ENCODE measurements at places on chromosomes 5 and 9.

DNA sequence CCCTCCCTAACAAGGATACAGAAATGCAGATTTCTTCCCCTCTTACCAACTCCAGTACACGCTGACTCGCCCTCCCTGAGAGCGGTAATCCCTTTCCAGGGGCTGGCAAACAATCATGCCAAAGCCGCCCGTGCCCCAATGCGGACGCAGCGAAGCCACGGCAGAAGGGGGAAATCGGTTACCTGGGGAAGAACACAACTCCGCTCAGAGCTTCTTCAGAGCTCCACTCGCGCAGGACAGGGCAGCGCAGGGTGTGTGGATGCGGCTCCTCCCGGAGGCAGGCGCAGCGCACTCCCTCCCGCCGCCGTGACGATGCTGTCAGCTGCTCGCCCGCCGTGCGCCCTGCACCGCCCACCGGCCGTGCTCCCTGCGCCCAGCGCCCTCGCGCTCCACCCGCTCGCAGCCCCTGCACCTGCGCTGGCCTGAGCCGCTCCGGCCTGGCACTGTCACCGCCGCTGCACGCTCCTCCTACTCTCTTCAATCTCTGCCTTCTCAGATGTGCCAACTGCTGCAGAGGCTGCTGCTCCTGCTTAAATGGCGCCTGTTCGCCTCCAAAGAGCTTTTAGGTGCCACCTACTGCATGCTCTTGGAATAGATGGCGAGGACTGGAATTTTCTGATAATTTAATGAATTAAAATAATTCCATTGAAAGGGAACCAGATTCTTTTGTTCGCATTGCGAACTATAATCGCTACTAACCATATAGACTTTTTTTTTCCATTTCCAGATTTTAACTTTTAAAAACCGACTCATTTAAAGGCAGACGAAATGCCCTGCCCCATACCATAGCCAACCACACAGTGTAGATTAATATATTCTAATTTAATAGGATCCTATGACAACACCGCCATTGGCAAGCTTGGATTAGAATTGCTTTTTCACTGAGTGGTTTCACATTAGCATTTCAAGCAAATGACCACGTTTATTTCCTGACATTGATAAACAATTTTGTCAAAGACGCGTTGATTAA, at the start of gene DIRAS2:
TSS of gene DIRAS2 (minus strand) at position 255 of the 970 bp plus-strand sequence. CDS start 28,997 bp downstream, outside the sequence.
- H3K27me3 ChIP-seq = peaks cover 29% of the 10 kb centered on the region
- DNase-seq = no peak
- peak within 1 kb of the TSS; percentile 84 for H3K4me3 ChIP-seq
- H3K4me1 ChIP-seq = peaks cover 2% of the 10 kb centered on the region
- no peaks in the 10 kb centered on the region for H3K36me3 ChIP-seq

DNA sequence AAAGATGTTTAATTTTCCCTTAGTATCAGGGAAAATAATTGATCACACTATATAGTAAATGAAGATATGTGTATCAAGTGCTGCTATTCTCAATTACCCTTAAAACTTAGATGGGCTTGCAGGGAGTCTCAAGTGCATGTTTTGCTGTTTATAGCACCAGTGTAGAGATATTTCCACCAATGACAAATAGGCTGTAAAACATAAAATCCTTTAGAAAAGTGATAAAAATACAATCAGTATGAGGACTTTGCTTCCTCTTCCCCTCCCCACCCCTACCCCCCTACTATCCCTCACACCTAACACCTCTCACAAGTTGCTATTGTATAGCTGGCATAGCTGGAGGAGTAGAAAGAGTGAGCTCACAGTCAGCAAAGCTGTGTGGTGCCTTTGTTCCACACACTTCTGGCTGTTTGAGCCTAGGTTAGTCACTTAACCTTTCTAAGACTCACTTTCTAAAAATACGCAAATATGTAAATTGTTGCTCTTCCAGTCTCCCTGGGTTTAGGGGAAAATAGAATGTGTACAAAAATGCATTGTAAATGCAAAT, 93.1 kb downstream of the PDE4D start:
- no peaks in the 10 kb centered on the region for H3K36me3 ChIP-seq
- H3K27me3 ChIP-seq = no peaks in the 10 kb centered on the region
- no peak overlapping the region for H3K27ac ChIP-seq
- H3K4me1 ChIP-seq = peaks cover 4% of the 10 kb centered on the region
- DNase-seq = no peak

DNA sequence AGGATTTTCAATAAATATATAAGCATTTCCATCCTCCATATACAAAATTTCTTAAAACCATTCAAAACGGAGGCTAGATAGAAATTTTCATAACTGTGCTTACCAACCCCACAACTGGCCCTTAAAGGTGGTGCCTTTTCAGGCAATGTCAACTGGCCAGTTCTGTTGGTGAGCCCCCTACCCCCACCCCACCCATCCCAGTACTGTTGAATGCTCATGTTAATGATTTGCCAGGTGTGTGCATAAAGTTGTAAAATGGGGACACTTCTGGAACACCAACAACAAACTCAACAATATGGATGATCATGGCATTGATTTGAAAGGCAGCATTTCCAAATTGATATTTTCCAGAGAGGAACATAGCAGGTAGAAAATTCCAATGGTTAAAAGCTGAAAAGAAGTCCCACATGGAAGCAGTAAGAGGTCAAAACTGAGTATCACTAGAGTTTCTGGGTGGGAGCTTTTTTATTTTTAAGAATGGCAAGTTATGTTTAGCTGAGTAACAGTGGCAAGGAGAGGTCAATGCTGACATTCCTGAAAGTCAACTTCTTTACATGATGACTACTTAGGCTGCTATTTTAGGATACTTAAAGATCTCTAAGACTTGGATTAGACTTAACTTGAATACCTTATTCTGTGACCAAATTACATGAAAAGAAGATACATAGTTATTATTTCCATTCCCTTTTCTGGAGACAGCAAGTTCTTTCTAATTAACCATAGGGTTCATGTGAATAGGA, 2.7 kb downstream of the LEAP2 start:
- no peaks in the 10 kb centered on the region for H3K4me1 ChIP-seq
- H3K27ac ChIP-seq = no peak overlapping the region
- no peak for DNase-seq

DNA sequence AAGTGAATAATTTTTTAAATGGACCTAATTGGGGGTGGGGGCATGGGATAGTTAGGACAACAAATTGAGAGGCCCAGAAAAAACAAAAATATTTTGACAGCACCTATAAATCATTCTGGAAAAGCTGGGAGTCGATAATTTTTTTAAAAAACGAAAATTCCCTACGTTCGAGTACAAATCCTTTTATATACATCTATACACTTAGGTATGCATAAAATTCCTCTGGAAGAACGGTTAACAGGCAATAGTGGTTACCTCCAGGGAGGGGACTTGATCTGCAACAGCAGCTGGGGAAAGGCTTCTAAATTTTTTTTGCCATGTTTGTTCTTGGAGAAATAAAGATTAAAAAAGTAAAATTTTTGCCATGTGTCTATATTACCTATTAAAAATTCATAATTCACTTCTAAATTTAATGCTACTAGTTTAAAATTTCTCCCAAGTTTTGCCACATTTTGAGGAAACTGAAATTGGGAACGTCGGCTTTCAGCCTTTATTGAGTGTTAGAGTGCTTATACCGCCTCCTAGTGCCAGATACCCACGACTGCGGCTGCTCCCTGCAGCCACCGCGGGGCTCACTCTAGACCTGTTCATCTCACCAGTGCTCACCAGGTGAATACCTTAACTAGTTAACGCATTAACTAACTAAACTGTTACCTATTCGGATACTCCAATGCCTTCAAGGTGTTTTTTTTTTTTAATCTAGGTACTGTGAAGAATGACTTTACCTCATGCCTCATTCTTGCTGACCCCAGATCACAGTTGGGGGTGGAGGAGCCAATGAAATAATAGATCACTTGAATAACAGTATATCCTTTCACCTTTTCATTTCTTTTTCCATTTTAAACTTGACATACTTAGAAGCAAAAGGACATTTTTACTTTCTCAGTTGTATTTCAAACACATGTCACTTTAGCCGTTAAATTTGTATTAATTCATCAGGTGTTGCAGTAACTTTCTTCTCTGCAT, 1.8 kb upstream of the BHMT start:
- no peak overlapping the region for H3K27ac ChIP-seq
- peaks cover 2% of the 10 kb centered on the region for H3K4me1 ChIP-seq
- H3K36me3 ChIP-seq = no peaks in the 10 kb centered on the region
- peaks cover 16% of the 10 kb centered on the region for H3K27me3 ChIP-seq

- no peaks in the 10 kb centered on the region for H3K27me3 ChIP-seq
- H3K27ac ChIP-seq = peak overlapping the region; percentile 24
- peaks cover 21% of the 10 kb centered on the region for H3K36me3 ChIP-seq
These were observed 2.5 kb upstream of the EIF4EBP3 start for GRCh38 chr5:140544986-140545385.

- no peaks in the 10 kb centered on the region for H3K27me3 ChIP-seq
- peak overlapping the region; percentile 95 for H3K27ac ChIP-seq
- peak overlapping the region; percentile 91 for H3K4me3 ChIP-seq
- peaks cover 41% of the 10 kb centered on the region for H3K4me1 ChIP-seq
- no peak for DNase-seq
These were observed 726 bp downstream of the DAP start for GRCh38 chr5:10760096-10760920.

- peak overlapping the region; percentile 98 for H3K27ac ChIP-seq
- peak overlapping the region; percentile 93 for H3K4me3 ChIP-seq
- DNase-seq = no peak
- H3K36me3 ChIP-seq = peaks cover 24% of the 10 kb centered on the region
- H3K27me3 ChIP-seq = no peaks in the 10 kb centered on the region
- peaks cover 32% of the 10 kb centered on the region for H3K4me1 ChIP-seq
These were observed 470 bp downstream of the BAG1 start for GRCh38 chr9:33264003-33264472.

DNA sequence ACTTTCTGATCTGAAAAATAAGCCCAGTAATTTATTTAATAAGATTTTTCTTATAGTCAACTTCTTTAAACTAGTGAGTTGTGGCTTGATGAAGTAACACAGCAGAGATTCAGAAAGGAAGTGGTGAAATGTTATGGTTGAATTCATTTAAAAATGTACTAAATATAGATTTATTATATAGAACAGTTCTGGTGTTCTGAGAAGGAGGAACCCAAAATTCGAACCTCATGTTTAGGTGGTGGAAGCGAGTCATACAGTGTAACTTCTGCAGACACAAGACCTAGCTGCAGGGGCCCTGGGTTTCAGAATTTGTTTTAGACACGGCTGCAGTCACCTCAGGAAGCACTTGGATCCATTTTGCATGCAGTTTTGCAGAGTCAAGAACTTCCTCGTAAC, 188.2 kb downstream of the TRIO start:
- peak overlapping the region; percentile 17 for H3K4me3 ChIP-seq
- H3K4me1 ChIP-seq = peaks cover 31% of the 10 kb centered on the region
- H3K27ac ChIP-seq = peak overlapping the region; percentile 47
- DNase-seq = no peak
- no peaks in the 10 kb centered on the region for H3K27me3 ChIP-seq
- H3K36me3 ChIP-seq = peaks cover 10% of the 10 kb centered on the region

- H3K4me3 ChIP-seq = no peak overlapping the region
- no peaks in the 10 kb centered on the region for H3K27me3 ChIP-seq
- no peaks in the 10 kb centered on the region for H3K4me1 ChIP-seq
These were observed 152.4 kb downstream of the MPDZ start for GRCh38 chr9:13127131-13127530.

GRCh38 chr9:96420468-96421219, 2.5 kb upstream of the ZNF367 start:
- H3K4me3 ChIP-seq = no peak overlapping the region
- H3K27me3 ChIP-seq = no peaks in the 10 kb centered on the region
- H3K27ac ChIP-seq = peak overlapping the region; percentile 92
- peaks cover 17% of the 10 kb centered on the region for H3K4me1 ChIP-seq
- no peaks in the 10 kb centered on the region for H3K36me3 ChIP-seq
- peak; percentile 24 for DNase-seq

DNA sequence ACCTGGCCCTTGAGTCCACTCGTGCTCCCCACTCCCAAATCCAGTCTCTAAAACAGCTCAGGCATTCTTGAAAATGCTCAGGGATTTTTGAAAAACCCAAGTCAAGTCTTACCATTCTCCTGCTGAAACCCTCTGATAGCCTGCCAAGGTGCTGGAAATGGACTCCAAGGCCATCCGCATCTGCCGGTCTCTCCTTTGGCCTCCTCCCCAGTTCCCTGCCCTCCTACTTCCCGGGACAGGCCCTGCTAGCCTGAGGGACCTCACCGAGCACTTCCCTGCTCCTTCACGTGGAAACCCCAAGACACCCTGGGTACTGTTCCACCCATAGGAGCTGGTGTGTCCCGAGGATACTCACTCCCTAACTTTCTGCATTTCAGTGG, 49.8 kb upstream of the GADD45G start:
- no peaks in the 10 kb centered on the region for H3K36me3 ChIP-seq
- no peak for DNase-seq
- H3K4me3 ChIP-seq = no peak overlapping the region
- H3K4me1 ChIP-seq = peaks cover 19% of the 10 kb centered on the region
- H3K27me3 ChIP-seq = peaks cover 3% of the 10 kb centered on the region
- no peak overlapping the region for H3K27ac ChIP-seq

- DNase-seq = no peak
- peaks cover 2% of the 10 kb centered on the region for H3K27me3 ChIP-seq
- no peak overlapping the region for H3K4me3 ChIP-seq
- peaks cover 2% of the 10 kb centered on the region for H3K4me1 ChIP-seq
These were observed 214.8 kb upstream of the PIK3R1 start for GRCh38 chr5:68000805-68001204.

- H3K4me3 ChIP-seq = no peak overlapping the region
- H3K36me3 ChIP-seq = no peaks in the 10 kb centered on the region
- no peak overlapping the region for H3K27ac ChIP-seq
- peaks cover 24% of the 10 kb centered on the region for H3K4me1 ChIP-seq
- H3K27me3 ChIP-seq = no peaks in the 10 kb centered on the region
- DNase-seq = no peak
These were observed 126.1 kb upstream of the POC5 start for GRCh38 chr5:75843319-75843718.

DNA sequence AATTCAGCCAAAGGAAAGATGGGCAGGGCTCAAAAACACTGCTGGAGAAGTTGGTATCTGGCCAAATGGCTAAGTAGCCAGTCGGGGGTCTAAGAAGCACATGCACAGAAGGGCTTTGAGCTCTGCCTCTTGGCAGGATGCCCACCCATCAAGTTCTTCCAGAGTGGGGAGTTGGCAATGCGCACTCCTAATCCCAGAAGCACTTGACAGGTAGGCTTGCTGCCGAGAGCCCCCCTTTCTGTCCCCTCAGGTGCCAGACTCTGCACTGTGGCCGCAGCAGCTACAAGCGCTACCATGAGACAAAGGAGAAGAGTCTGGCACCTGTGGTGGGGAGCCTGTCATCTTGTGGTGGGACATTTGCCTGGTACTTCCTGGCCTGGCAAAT, 252.9 kb upstream of the SLC24A2 start:
- no peak for DNase-seq
- H3K27me3 ChIP-seq = peaks cover 7% of the 10 kb centered on the region
- no peak overlapping the region for H3K4me3 ChIP-seq
- H3K36me3 ChIP-seq = no peaks in the 10 kb centered on the region
- no peak overlapping the region for H3K27ac ChIP-seq

GRCh38 chr9:125241863-125242739, 958 bp upstream of the HSPA5 start:
- peak overlapping the region; percentile 99 for H3K27ac ChIP-seq
- no peak for DNase-seq
- H3K27me3 ChIP-seq = no peaks in the 10 kb centered on the region
